ENCODE measurements at places on chromosomes 7 and 10.

DNA sequence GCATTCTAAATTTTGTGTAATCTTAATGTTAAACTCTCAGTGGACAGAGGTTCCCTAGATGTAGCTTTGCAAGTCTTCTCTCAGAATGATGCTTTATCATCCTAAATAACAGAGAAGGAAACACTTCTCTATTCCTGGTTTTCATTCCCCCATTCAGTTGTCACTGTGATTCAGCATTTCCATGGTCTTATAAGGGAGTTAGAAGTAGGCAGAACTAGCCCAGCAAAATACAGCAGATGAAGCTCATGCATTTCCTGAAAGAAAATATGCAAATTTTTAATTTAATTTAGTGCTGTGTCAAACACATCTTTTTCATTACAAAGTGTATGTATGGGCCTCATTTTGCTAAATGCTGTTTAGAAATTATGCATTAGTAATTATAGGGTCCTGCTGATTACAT is 70.1 kb downstream of the ITPRID1 start:
- DNase-seq = no peak

- no peak for DNase-seq
Observed at GRCh38 chr7:6317797-6318438, 45.5 kb upstream of the CYTH3 start.

- no peak for DNase-seq
Observed at GRCh38 chr10:49760789-49761188, 1.3 kb downstream of the OGDHL start.

DNA sequence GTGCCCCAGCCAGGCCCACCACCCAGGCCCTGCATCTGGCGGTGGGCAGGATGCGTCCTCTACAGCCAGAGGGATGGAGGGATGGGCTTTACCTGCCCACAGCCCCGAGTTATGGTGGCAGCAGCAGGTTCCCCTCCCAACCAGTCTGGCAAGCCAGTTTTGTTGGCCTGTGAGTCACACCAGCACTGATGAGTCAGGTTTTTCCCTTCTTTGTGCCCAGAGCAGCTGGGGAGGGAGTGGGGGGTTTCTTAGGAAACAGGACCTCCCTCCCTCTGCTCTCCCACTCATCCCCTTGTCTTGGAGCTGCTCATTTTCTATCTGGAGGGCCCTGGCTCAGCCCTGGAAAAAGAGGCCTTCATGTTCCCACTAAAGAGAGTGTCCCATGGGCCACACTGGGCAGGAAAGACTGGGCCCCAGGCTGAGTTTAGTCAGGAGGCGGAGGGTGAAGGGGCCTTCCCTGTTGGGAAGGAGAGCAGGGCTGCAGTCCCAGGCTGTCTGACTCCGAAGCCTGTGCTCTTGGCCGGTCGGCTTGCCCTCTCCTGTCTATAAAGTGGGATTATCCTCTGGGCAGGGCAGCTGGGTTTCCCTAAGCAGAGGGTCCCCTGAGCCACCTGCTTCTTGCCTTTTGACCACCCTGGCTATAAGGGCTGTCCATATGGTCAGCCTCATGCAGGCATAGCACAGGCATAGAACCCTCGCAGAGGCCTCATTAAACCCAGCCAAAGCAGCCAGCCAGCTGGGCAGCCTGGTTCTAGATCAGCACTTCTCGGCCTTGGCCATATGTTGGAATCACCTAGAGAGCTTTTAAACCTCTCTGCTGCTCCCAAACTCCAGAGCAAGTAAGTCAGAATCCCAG is 30.2 kb upstream of the ANKRD2 start:
- DNase-seq = peak; percentile 55

- no peak for DNase-seq
Observed at GRCh38 chr10:35172146-35172545, 45.5 kb downstream of the CREM start.

DNA sequence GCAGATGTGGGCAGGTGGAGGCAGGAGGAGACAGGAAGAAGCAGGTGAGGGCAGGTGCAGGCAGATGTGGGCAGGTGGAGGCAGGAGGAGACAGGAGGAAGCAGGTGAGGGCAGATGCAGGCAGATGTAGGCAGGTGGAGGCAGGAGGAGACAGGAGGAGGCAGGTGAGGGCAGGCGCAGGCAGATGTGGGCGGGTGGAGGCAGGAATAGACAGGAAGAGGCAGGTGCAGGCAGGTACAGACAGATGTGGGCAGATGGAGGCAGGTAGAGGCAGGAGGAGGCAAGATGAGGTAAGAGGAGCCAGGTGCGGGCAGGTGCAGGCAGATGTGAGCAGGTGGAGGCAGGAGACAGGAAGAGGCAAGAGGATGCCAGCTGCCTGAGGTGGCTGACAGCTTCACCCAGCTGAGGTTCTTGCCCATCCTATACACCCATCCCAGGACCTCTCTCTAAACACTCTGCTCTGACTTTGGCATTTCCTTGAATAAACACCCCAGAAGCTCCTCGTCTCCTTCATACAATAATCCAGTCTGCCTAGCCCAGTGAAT is 33.0 kb downstream of the PTPRE start:
- DNase-seq = no peak

DNA sequence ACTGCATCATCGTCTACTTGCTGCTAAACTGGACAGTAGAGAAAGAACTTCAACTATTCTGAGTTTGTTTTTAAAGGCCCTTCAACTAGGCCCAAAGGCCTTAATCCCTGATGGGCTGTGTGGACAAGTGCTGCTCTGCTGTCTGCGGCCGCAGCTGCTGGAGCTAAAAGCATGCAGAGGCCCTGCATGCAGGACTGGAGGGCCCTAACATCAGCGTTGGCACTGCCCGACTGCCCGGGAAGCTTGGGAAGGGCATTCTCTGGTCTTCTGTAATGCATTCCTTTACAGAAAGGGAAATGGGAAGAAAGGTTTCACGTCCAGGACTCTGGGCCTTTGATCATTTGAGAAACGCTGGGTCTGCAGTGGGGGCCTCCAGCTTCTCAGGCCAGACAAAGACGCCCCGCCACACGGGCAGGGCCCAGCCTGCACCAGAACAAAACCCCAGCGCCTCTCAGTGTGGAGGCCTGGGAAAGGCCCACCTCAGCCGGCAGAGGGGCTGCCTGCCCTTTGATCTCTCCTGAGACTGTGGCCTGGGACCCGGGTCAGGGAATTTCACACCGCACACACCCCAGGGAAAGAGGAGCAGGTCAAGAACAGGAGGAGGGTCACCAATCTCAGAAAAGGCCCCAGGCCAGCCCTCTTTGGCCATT is 229.3 kb downstream of the DNAJB6 start:
- DNase-seq = no peak

GRCh38 chr10:103692952-103693811 is 162.2 kb downstream of the SH3PXD2A start:
- no peak for DNase-seq

GRCh38 chr10:70364772-70365091 is 17.7 kb downstream of the LRRC20 start:
- DNase-seq = no peak

DNA sequence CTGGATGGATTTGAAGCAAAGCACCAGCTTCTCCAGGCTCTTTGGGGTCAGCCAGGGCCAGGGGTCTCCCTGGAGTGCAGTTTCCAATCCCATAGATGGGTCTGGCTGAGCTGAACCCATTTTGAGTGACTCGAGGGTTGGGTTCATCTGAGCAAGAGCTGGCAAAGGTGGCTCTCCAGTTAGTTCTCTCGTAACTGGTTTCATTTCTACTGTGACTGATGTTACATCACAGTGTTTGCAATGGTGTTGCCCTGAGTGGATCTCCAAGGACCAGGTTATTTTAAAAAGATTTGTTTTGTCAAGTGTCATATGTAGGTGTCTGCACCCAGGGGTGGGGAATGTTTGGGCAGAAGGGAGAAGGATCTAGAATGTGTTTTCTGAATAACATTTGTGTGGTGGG is 14.2 kb downstream of the LEP start:
- DNase-seq = no peak

- no peak for DNase-seq
Observed at GRCh38 chr7:53311205-53311604, 275.8 kb downstream of the POM121L12 start.

DNA sequence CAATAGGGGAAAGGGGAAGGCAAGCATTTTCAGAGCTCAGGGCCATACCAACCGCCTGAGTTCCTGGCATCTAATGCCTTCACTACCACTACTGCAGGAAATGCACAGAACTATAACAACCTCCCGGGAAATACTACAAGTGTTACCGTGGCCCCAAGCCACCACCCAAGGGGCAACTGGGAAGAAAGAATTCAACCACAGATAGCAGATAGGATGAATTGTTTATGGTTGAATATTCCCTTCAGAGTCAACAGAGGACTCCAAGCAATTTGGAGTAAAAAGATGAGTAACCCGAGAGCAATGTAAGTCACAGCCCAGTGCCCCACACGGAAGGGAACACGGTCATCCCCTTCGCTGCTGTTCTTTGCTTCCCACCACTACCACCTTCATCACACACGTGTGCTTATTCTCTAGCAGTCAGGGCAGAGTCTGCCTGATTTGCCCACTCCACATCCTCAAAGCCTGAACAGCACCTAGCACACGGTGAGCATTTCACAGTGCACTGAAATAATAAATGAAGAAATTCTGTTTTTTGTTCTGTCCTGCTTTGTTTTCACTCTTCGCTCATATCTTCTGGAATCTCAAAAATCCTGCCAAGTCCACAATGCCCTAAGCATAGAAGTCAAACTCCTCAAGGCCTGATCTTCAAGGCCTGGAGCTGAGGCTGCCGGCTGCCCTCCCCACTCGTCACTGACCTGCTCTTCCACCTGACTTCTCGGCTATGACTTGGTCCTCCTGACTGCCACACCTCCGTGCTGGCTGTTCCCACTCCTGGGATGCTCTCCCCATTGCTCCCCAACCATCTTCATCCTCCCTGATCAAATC is 221.1 kb downstream of the KCNMA1 start:
- DNase-seq = no peak

- no peak for DNase-seq
Observed at GRCh38 chr7:156474241-156474743, 166.3 kb upstream of the RNF32 start.

DNA sequence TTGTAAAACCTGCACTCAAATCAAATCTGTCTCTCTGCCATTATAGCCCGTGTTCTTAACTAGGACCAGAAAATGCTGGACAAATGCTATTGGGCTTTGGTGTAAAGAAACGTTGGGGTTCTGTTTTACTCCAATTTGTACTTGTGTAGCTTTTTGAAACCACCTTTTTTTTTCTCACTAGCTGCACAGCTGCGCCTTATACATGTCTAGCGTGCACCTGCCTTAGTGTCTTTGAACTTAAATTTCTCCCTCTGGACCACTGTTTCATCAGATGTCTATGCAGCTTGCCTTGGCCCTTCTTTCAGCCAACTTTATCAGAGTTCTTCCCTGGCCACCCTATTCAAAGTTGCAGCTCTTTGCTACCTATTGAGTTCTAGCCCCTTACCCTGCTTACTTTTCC is 7.1 kb downstream of the LIPM start:
- DNase-seq = no peak

DNA sequence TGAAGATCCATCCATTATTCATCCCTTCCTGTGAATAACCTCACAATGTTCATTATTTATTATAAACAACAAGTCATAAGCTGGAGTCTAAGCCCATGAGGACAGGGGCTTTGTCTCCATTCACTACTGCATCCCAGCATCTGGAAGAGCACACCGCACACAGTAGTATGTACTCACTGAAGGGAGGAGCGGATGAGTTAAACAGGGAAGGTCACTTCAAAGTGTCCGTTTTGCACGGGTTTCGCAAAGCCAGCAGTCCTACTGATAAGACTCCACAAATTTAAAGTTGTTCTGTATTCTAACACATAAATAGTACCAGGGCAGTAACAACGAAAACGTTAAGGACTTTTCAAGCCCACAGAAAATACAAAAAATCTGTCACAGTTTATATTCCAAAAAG is 167.9 kb downstream of the PARD3 start:
- no peak for DNase-seq

GRCh38 chr10:69449841-69450240 is 1.4 kb upstream of the TSPAN15 start:
- DNase-seq = peak; percentile 58

- DNase-seq = no peak
Observed at GRCh38 chr10:33616956-33617355, 282.5 kb upstream of the NRP1 start.

DNA sequence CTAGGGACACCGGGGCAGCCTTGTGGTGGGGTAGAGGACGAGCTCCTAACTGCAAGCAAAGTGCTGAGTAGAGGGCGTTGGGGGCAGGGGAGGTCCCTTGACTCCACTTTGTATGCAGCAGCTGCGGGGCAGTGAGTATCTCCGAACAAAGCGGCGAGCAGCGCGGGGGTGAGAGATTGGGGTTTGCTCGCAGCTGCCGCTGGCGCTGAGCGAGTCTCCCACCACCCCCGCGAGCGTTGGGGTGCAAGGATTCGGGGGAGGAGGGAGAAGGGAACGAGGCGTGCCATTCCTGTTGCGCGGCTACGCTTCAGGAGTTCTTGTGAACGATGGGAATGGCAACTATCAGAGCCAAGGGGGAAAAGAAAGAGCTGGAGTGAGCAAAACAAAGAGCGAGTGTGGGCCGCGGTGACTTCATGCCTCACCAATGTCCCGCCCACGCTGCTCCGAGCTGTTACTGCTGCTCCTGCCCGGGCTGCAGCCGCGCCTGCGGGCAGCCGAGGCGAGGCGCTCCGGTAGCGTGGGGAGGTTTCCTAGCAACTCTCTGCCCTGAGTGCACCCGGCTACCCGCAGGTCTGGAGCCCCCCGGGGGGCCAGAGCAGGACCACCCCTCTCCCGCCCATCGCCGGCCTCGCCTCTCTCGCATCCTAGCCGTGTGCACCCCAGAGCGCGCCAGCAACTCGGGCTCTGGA is at the start of gene ITGB8:
Gene ITGB8, plus strand, starts transcription at position 662 of the 689 bp plus-strand sequence. CDS start 907 bp downstream, outside the sequence.
- DNase-seq = no peak

DNA sequence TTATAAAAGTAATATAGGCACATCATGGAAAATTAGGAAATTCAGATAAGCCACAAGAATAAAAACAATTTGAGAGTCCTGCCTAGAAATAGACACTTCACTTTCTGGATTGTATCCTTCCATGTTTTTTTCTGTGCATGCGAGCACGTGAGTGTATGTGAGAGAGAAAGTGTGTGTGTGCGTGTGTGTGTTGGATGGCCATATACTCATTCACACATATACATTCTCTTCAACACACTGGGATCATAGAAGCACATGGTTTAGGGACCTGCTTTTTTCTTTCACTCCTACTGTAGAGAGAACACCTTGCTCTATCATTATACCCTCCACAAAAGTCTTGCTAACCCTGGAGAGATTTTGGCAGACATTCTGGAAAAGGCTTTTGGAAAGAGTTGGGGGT is 7.5 kb downstream of the FFAR4 start:
- DNase-seq = no peak

DNA sequence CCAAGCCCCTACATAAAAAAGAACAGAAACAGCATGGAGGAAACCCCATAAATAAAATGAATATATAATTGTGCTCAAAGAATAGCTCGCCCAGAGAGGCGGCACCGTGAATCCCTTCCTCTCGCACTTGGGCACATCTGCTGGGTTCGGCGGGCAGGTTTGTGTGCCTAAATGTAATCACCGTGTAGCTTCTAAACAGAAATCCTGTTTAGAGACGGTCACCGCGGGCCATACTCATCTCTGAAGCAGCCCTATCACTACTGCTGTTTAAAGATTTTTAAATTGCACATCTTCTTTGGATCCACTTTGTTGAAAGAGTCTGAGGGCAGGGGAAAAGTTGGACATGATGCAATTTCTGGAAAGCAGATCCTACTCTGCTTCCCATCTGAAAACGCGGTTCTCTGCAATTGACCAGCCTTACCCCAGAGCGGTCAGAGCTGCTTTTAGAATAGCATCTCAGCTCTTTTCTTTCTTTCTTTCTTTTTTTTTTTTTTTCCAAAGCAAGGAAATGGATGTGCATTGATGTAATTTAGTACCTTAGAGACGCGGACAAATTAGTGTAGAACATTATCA is 6.4 kb downstream of the DRGX start:
- no peak for DNase-seq
